ENCODE measurements at places on chromosomes 1 and 21.

GRCh38 chr1:221809091-221810029 is 67.5 kb upstream of the DUSP10 start:
- no peak for DNase-seq

- DNase-seq = no peak
Measured at GRCh38 chr21:45421071-45421845, 16.3 kb downstream of the COL18A1 start.

DNA sequence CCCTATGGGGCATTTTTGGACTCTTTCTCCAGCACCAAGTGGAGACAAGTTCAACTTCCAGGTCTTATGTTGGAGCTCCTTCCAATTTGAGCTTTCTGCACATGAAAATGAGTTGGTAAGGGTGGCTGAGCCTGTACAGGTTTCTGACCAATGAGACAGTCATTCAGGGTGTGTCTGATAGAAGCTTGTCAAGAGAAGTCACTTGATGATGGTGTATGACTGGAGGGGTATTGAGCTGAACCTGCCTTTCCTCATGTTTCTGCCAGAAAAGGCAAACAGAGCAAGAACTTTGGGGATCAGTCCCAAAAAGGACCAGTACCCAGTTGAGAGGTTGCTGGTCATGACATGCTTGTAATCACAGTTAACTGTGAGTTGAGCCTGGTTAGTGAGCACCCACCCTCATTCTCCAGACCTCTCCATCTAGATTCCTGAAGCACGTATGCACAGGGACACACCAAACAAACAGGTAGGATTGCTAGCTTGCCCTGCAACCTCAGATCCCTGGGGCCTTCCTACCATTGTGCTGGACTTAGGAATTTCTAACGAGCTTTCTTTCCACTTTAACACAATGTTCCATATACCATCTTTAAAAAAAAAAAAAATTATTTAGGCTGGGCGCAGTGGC is 26.6 kb downstream of the FAM89A start:
- no peak for DNase-seq

DNA sequence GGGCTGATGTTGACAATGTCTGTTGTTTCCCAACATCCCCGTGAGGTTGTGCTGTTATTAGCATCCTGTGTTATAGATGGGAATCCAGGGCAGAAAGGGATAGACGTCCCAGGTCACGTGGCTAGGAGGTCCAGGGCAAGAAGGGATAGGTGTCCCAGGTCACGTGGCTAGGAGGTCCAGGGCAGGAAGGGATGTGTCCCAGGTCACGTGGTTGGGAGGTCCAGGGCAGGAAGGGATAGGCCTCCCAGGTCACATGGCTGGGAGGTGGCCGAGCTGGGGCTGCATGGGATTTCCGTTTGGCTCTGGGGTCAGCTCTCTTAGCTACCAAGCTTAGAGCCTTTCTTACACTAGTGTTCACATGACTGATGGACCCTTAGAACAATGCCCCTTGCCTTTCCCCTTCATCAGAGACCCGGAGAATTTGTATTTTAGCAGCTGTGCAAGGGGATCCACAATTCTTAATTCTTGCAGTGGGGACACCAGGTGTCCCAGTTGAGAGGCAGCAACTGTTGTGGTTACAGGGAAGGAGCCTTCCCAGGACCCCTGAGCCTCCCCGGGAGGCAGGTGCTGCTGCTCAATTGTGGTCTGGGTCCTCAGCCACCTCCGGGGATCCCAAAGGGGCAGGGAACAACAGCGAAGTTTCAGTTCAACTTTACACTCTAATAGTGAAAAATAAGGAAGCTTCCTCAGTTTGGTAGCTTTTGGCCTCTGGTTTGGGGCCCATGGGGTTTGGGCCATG is 69.2 kb downstream of the UMODL1 start:
- DNase-seq = no peak

DNA sequence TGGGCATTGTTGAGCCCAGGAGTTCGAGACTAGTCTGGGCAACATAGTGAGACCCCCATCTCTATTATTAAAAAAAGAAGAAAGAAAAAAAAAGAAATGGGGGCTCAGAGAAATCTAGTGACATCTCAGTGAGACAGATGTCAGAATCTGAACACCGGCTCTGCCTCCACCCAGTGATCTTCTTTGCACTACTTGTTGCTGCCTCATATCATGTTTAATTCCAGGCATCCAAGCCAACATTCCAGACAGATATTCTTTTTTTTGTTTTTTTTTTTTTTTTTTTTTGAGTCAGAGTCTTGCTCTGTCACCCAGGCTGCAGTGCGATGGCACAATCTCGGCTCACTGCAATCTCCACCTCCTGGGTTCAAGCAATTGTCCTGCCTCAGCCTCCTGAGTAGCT is 5.0 kb upstream of the ARL8A start:
- DNase-seq = no peak

DNA sequence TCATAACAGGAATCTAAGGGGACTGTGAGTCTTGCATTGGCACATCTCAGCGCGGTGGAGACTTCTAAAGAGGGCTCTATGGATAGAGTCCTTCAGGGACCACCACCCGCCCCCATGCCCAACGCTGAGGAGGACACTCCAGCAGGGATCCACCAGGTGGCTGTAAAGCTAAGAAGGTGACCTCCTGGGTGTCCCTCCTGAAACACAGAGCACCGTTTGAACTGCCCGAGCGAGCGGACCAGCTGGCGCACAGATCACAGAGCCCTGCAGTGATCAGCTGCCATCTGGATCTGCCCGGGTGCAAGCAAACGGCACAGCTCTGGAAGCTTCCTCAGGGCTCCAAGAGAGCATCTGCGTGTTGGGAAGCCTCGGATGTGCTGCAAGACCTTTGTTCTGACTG is 51.3 kb upstream of the LYST start:
- DNase-seq = no peak

DNA sequence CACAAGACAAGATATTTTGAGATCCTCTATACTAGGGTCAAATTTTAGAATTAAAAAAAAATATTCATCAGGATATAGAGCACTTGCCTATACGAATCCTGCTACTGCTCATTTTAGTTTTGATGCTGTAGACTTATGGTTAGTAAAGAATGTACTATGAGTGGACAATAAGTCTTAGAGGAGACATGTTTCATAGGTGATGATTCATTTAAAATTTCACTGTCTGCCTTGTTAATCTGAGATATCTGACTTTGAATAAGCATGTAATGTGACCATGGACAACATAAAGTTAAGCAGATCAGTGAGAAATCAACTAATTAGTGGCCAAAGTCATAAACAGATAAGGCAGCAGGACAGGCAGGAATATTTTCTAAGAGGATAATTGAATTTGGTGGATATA is 106.8 kb upstream of the HP1BP3 start:
- DNase-seq = no peak

GRCh38 chr1:39946216-39946615 is 8.7 kb upstream of the MFSD2A start:
- DNase-seq = no peak

DNA sequence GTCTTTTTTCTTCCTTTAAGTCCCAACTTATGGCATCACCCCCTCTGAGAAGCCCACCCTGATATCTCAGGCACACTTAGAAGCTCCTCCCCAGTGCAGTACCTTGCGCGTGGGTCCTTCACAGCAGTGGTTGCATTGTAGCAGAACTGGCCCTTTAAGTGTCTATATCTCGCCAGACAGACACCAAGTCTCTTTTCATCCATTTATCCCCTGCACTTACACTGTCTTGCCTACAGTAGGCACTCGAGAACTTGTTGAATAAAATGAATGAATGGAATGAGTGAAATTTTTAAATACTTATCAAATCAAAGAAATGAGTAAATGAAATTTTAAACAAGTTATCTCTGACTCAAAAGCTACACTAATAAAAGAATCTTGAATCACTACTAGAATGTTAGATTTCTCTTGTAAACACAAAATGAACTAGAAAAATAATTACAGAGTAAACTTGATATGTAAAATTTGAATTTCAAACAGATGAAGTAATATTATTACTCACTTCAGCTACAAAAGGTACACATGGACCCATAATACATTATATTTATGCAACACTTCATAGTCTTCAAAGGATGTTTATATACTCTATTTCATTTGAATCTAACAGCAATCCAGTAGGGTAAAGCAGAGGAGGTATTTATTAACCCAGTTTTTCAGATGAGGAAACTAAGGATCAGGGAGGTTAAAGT is 54.7 kb upstream of the MAN1A2 start:
- peak; percentile 47 for DNase-seq

DNA sequence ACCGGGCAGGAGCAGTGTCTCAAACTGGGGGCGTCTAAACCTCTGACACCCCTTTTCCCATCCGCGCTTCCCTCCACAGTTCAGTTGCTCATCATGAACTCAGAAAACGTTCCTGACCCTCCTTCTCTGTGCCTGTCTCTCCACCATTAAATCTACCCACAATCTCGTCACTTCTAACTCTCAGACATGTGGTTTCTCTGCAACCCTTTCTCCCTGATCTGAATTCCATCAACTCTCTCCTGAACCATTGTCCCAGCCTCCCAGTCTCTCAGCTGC is 3.8 kb downstream of the TTC34 start:
- no peak for DNase-seq

GRCh38 chr1:51282605-51283004 is 46.5 kb downstream of the RNF11 start:
- DNase-seq = no peak

GRCh38 chr21:42544544-42544943 is 30.9 kb downstream of the SLC37A1 start:
- DNase-seq = no peak

- no peak for DNase-seq
Measured at GRCh38 chr1:11592752-11593151, 61.5 kb downstream of the FBXO2 start.

GRCh38 chr1:185674201-185674600 is 60.0 kb upstream of the HMCN1 start:
- DNase-seq = peak; percentile 32

DNA sequence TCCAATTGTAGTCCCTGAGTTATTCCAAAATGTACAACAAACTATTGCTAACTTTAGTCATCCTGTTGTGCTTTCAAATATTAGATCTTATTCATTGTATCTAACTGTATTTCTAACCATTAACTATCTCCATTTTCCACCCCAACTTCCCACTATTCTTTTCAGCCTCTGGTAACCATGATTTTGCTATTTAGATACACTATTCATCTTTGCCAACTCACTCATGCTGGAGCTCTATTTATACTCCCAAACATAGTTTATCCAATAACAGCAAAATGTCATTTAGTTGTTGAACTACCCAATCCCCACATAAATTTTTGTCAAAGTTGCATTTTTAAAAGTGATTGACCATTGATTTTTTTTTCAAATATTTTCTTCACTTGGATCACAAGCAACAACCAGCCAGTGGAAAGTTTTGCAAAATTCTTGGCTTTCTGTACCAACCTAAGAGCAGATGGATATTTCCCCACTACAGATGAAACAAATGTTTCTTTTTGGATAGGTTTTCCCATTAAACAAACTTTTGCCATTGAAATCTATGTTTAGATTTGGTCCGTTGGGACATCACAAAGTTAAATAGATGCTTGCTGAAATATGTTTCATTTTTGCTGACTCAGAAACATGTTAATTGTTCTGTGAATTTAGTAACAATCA is 866.0 kb downstream of the LTN1 start:
- DNase-seq = no peak

DNA sequence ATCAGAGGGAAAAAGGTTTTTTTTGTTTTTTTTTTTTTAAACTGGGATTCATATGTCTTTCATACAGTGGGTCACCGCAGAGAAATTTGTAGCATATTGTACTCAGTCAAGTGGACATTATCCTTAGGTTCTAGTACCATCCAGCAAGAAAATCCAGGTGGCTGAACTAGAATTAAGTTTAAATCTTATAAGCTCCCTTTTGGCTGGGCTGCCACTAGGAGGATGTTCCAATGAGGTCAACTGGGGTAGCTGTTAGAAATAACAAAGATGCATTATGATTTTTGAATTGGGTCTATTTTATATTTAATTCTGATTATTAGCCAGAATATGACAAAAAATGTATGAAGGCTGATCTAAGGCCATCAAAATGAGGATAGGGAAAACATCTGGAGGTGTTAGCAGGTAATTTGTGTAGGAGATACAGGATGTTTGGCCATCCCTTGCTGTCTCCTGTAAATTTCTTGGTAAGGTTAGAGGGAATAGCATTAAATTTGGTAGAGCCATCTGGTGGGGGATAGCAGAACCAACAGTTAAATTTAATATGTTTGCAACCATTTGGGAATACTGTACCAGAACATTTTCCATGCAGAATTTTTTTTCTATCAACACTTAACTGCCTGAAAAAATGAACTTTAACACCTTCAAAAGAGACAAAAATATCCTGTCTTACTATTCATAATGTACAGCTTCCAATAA is 568.5 kb upstream of the B3GALT2 start:
- DNase-seq = no peak

- DNase-seq = no peak
Measured at GRCh38 chr1:114509596-114510273, 1.3 kb downstream of the TRIM33 start.

GRCh38 chr21:29193072-29193471 is 62.6 kb downstream of the MAP3K7CL start:
- DNase-seq = no peak

DNA sequence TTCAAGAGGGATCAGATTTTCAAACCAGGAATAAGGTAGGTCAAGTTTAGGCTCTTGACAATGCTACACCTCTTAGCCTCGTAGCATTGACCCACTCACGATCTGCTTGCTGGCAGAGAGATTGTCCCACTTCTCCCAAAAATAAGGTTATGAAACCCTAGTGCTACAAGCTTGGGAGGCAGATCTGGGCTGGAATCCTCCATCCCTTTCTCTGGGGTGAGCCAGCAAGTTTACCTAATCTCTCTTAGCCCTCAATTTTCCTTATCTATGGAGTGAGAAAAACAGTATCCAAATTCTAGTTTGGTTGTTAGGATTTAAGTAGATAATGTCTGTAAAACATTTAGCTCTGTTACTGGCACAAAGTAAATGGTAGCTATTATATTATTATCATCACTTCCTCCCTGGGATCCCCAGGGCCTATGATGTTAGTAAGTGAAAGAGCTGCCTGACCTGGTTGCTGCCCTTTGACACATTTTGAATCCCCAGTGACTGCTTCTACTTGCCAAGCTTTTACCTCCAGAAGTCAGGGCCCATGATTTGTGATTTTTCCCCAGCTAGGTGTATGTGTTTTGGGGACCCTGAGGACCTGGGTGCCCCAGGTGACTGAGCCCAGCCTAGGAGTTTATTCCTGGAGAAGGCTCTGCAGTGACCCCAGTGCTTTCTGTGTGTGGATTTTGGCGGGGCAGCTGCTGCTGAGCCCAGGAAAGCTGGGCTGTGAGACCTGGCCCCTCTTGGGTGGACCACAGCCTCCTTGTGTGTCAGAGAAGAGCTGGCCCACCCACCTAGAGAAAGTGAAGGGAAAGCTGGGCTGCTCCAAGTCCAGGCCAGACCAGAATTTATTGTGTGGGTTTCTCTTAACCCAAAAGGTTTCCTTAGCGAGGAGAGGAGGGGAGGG is 48.2 kb upstream of the VANGL1 start:
- no peak for DNase-seq

DNA sequence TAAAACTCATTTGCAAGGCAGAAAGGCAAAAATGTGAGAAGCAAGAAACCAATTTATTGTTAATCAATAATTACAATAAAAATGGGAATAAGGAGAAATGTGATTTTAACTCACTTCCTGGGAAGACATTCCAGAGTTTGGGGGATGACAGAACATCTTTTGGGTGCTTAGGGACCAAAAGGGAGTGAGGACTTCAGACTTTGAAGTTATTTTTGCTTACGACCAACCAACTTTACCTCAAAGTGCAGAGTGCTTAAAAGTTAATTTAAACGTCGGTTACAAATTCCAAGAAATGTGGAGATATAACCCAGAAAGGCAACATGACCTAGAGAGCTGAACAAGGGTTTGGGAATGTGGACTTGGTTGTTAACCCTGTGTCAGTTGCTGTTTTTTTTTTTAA is 234.5 kb upstream of the C1orf105 start:
- DNase-seq = no peak

GRCh38 chr1:14113271-14113670 is 413.3 kb downstream of the PRDM2 start:
- no peak for DNase-seq

GRCh38 chr1:14350197-14350596 is 248.3 kb upstream of the KAZN start:
- DNase-seq = no peak
